ENCODE measurements at places on chromosomes 2 and 18. TPM values are rescaled to one million over a fixed set of nuclear protein-coding genes. Genes with fewer than 3 reads are reported as not detected.

DNA sequence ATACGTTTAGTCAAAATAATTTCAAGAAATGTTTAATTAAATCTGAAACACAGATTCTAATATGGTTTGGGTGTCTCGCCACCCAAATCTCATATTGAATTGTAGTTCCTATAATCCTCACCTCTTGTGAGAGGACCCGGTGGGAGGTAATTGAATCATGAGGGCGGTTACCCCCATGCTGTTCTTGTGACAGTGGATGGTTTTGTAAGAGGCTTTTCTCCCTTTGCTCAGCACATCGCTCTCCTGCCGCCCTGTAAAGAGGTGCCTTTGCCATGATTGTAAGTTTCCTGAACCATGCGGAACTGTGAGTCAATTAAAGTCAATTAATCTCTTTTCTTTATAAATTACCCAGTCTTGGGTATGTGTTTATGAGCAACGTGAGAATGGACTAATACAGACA, 1045.1 kb upstream of the POU3F3 start:
- DNase-seq: no peak

DNA sequence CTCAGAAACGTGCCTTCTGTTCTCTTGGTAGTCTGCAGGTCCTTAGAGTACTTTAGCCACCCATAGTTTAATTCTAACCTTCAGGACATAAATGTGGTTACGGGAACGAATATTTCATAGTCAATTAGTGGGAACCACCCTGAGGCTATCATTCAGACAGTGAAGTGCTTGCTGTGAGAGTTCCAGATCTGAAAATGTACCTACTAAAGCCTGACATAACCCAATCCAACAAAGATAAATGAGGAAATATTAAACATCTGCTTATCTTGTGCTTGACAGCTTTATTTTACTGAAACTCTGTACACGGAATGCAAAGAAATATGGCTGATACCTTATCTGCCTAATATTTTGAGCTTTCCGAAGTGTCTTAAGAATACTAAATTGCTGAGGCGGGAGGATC, 43.0 kb downstream of the RAB27B start:
- no peak for DNase-seq

DNA sequence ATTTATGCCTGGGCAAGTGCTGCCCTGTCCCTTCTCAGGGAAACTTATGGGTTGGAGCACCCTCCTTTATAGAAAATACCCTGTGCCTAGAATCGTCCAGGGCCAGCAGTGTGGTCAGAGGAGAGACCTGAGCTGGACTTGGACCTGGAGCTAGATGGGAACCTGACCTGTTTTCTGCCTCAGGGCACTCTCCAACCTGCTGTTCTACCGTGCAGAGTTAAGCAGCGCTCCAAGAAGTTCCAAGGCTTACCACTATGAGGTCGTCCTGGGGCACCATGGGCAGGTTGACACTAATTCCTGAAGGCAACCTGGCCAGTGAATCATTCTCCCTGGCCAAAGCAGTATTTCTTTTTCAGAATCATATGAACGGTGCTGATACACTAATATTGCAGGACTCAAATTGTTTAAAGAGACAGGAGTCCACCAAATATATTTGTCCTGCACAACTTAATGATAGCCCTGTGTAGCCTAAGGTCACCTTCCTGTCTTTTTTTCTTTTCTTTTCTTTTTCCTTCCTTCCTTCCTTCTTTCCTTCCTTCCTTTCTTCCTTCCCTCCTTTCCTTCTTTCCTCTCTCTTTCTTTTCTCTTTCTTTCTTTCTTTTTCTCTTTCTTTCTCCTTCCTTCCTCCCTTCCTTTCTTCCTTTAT, 455.4 kb upstream of the HNMT start:
- no peak for DNase-seq

GRCh38 chr2:9797681-9798556, 45.4 kb upstream of the TAF1B start:
- no peak for DNase-seq

GRCh38 chr2:120218181-120218580, 5.0 kb downstream of the TMEM185B start:
- no peak for DNase-seq

- no peak for DNase-seq
Observed at GRCh38 chr2:21303876-21304275, 180.1 kb downstream of the TDRD15 start.

- DNase-seq: peak; percentile 82
Observed at GRCh38 chr2:85066874-85067351, 66.3 kb upstream of the TCF7L1 start.

DNA sequence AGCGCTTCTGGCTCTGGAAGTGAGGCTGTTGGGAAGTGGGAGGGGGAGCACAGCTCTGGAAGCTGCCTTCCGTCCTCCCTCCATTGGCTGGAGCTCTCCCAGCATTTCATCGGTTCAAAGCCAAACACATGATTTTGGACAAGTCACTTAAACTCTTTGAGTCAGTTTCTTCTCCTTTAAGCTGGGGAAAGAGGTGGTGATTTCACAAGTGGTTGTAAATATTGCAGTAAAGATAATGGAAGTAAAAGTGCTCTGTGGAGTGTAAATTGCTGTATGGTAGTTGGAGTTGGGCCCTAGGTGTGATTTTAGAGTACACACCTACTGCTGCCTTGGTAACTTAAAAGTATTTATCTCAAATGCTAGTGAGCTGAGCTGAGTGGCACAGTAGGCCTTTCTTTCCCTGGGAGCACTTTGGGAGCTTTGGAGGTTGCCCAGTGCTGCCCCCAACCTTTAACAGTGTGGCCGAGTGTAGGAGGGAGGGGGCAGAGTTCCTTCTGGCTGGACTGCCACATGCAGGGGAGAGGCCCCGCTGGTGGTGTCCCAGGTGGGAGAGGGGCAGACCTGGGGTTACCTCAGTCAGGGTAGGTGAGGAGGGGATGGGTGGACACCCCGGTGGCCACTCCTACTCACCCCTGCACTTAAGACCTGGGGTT, 54.7 kb downstream of the ASAP2 start:
- peak; percentile 84 for DNase-seq

DNA sequence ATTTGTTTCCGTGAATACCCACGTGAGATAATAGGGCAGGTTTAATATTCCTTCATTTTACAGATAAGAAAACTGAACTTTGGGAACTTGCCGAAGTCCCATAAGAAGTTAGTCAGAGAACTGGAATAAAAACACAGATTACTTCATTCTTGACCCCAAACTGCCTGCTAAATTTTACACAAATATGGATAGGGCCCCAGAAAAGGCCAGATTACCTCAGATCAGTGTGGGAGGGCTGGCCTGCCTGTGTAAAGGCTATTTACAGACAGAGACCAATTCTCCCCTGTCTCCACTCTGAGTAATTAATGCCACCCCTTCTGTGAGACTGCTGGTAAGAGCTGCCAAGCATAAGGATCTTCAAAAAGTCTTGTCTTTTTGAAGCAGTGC, 139.2 kb downstream of the MGAT5 start:
- DNase-seq: no peak

GRCh38 chr2:54247115-54247514, 8.9 kb downstream of the TSPYL6 start:
- DNase-seq: peak; percentile 37

- no peak for DNase-seq
Observed at GRCh38 chr2:227454323-227454860, 17.6 kb upstream of the AGFG1 start.

DNA sequence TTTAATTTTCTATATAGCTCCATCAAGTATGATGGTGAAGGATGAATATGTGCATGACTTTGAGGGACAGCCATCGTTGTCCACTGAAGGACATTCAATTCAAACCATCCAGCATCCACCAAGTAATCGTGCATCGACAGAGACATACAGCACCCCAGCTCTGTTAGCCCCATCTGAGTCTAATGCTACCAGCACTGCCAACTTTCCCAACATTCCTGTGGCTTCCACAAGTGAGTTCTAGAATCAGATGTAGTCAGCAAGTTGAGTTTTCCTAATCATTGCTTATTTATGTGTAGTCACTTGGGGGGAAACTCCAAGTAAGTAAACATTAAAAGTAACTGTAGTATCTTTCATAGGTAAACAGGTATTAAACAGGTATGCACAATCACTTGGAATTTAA, 24.8 kb downstream of the SMAD4 start:
- no peak for DNase-seq

GRCh38 chr2:227783404-227784138, 30.1 kb upstream of the CCL20 start:
- no peak for DNase-seq

- DNase-seq: no peak
Observed at GRCh38 chr18:21598726-21599584, 1.5 kb downstream of the ESCO1 start.

GRCh38 chr2:165044505-165045303, 89.4 kb upstream of the SLC38A11 start:
- DNase-seq: no peak

DNA sequence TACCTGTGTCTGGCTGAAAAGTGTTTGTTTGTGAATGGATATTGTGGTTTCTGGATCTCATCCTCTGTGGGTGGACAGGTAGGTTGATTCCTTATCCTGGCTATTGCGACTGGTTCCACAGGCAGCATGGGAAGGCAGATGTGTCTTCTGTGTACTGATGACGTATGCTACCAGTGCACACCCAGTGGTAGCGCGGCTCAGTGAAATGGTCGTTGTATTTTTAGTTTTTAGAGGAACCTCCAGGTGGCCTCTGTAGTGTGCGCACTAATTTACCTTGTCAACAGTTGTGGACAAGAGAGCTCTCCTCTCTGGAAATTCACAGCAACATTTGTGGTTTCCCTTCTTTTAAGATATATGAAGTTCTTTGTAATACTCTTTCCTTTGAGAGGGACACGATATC, 52.5 kb downstream of the CCDC74A start:
- no peak for DNase-seq

DNA sequence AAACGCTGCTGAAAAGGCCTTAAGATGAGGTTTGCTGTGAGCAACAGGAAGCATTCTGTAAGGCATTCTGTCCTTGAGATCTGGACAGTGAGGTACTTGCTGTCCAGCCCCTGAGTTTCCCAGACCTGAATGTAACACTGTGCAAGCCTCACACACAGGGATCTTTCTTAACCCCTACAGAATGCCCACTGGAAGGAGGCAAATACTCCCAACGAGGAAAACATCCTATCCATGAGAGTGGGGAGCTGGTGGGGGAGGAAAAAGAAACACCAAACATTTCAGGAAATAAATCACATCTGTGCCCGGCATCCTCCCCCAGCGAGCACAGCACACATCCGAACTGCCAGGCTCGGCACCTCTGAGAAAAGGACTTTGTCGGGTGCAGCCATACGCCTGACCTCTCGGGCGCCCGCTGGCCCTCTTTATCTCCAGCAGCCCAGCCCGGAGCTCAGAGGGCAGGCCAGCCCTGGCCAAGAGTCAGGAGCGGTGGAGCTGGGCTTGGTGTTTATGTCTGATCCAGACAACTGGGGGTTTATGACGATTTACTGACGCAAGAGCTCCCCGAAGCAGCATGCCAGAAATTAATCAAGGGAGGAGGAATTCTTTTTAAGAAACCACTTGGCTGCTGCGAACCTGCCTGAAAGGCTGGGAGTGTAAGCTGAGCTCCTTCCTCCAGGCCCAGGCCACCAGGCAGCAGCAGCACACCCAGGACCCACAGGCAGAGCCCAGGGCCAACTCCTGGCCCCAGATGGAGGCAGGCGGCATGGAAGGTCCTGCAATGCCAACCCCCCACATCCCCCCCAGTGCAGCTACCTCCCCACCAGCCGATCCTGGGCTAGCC, 72.2 kb downstream of the HDAC4 start:
- no peak for DNase-seq

GRCh38 chr2:224160917-224161316, 121.8 kb upstream of the SERPINE2 start:
- DNase-seq: no peak

DNA sequence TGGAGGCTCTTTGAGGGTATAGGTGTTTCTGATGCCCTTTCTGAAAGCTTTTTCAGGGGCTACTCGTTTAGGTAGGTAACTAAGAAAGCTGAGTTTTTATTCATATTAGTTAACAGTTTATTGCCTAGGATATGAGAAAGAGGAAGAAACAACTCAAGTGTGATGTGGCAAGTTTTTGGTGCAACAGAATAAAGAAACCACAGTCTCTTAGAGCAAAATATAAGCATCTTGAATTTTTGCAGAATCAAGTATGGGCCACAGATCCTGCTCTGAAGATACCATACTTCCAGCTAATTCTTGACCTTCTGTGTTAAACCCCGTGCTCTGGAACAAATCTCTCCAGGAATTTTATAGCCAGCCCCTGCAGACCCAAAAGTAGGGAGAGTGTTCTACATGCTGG, 147.7 kb upstream of the SLC1A4 start:
- no peak for DNase-seq

DNA sequence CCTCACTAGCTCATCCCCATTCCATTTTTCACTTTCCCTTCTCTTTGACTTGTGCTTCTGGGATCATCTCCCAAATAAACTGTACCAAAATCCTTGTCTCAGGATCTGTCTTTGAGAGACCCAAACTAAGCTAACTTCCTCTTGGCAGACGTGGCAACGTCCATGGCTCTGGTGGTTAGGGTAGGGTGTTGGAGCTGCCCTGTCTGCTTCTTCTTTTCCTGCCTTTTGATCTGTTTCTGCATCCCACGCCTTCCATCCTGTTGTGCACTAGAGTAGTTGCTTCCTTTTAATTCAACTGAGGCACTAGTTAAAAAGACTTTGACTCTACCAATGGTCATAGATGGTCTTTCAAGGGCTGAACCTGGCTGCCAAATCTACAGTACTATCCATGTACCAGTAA, 5.5 kb upstream of the MAP4K4 start:
- DNase-seq: no peak

POTEC gene
- polyA plus RNA-seq: 0.04 TPM

ANKRD30BL gene
- polyA plus RNA-seq: not detected

RAPGEF4 gene
- polyA plus RNA-seq: 5.5 TPM

POTEI gene
- polyA plus RNA-seq: not detected

VWA3B gene
- polyA plus RNA-seq: 0.81 TPM

FBXO41 gene
- polyA plus RNA-seq: 0.50 TPM

DLX1 gene
- not detected for polyA plus RNA-seq

HOXD4 gene
- polyA plus RNA-seq: 14.8 TPM

FSIP2 gene
- 1.0 TPM for polyA plus RNA-seq

AMER3 gene
- polyA plus RNA-seq: 0.04 TPM

RNF144A gene
- polyA plus RNA-seq: 24.8 TPM

REEP1 gene
- polyA plus RNA-seq: 40.4 TPM

ABCB6 gene
- polyA plus RNA-seq: not detected

TRIB2 gene
- polyA plus RNA-seq: 49.8 TPM

LGALSL gene
- polyA plus RNA-seq: 28.3 TPM

KCNJ3 gene
- polyA plus RNA-seq: 0.80 TPM

FIGLA gene
- not detected for polyA plus RNA-seq

NEB gene
- 667 TPM for polyA plus RNA-seq

PSME4 gene
- polyA plus RNA-seq: 53.1 TPM

IL37 gene
- not detected for polyA plus RNA-seq
